ENCODE measurements at places on chromosomes 11 and 22.

DNA sequence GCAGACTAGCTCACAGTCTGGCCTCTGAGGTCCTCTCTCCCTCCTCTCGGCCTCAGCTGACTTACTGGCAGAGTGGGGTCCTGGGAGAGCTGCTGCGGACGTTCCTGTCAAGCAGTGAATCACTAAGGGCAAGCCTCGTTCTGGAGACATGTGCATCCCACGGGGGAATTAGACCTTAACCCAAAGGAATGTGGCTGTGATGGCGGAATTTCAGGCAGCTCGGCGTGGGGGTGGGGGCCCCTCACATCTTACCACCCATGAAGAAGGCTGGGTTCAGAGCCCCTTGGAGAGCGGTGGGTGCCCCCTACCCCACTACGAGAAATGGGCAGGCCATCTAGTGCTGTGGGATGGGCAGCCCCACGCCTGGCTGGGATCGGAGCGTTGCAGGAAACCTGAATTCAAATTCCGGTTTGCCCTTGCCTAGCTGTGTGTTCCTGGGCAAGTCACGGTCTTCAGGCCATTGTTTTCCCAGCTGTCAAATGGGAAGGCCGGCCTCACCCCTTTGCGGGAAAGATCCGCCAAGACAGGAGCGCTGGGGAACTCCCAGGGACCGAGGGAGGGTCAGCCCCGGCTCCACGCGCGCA is 554 bp downstream of the LRRC32 start:
- DNase-seq = no peak

DNA sequence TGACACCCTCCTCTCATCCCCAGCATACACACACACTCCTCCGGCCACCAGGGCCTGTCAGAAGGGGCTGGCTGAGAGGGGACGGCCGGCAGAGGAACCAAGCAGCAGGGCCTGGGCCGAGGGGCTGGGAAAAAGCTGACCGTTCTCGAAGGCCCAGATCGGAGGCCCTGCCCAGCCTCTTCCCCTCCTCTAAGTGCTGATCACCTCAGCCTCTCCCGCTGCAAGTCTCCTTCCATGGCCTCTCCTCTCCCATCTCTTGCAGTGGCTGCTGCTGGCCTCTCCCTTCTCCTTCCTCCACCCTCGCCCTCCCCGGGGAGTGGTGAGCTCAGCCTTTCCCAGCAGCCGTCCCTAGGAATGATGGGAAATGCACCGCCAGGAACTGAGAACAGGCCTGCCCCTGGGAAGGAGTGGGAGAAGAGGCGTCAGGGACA is 39.6 kb downstream of the ARRB1 start:
- DNase-seq = no peak

DNA sequence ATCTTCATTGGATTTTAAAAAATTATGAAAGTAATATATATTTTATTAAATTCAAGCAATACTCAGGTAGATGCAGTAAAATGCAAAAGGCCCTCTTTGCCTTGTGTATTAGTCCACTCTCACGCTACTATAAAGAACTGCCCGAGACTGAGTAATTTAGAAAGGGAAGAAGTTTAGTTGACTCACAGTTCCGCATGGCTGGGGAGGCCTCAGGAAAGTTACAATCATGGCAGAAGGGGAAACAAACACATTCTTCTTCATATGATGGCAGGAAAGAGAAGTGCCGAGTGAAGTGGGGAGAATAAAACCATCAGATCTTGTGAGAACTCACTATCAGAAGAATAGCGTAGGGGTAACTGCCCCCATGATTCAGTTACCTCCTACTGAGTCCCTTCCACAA is 130.8 kb downstream of the HIPK3 start:
- DNase-seq = no peak

DNA sequence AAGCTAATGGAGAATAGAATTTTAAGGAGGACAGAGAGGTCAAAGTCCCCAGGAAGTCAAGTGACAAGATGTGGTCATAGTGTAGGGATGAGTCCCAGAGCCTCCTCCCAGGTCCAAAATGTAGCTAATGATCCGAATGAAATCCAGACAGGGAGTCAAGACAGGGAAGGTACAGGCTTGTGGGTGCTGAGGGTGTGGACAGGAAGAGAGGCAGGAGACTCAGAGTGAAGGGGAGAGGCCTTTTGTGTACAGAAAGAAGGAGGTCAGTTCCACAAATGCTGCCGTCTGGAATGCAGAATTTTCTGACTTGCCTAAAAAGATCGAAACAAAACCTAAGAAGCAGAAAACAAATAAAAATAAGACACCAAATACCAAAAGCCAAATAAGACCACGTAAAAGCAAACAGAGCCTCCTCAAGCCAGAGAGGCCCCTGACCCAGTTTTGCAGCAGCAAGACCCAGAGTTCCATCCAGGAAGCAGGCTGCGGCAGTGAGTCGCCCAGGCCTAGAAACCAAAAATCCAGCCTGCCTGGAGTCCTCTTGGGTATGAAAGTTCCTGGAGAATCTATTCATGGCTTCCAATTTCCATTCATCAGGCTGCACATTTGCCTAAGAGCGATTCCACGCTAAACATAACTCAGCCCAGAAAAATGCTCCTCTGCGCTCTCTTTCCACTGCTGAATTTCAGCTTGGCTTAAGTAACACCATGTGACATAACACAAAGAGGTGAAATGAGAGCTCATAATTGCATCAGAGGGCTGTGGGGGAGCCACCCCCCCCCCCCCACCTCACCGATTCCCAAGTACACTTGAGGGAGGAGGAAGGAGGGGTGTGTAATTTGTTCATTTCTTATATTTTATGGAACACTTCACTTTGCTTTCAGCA is 71.2 kb downstream of the KIRREL3 start:
- DNase-seq = no peak

GRCh38 chr11:61009392-61010275 is 38.2 kb downstream of the CD6 start:
- no peak for DNase-seq

DNA sequence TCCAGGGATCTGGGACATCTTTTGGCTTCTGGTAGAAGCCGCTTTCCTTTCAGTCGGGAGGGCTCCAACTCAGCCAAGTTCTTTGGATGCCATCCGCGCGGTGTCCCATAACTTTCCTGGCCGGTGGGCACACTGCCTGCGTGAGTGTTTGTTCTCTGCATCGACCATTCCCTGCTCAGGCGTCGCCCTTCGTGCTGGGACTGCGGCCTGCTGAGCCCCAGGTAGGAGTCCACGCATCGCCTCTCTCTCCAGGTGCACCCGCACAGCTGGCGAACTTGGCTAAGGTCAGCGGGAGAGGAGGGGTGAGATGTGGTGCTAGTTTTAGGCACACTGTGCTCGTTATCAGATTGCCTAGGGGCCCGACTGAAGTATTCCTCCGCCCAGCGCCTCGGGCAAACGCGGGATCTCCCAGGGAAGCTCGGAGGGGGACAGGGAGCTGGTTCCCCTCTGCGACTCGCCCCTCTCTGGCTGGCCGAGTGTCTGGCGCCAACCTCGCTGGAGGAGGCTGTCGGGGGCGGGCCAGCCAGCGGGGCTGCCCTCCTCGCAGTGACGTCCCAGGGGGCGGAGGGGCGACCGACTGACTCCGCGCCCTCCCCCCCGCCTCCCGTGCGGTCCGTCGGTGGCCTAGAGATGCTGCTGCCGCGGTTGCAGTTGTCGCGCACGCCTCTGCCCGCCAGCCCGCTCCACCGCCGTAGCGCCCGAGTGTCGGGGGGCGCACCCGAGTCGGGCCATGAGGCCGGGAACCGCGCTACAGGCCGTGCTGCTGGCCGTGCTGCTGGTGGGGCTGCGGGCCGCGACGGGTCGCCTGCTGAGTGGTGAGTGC is at the start of gene LAYN:
Gene LAYN, plus strand, starts transcription at position 607 of the 823 bp plus-strand sequence. Its CDS starts 124 bp downstream, at position 731.
- DNase-seq = peak; percentile 66

DNA sequence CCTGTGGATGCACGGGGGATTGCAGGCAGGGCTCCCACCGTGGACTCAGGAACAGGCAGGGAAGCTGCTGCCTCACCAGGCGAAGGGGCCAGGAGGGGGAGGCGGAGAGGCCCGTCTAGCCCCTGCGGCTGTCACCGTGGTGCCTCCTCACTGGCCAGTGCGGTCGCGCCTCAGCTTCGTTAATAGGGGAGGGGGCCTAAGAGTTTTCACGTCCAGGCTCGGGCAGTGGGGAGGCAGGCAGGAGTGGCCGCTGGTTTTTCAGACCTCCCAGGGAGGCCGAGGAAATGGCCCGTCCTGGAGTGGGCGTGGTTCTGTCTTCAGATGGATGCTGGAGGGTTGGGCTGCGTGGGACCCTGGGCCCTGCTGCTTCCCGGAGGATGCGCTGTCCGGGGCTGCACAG is 91.1 kb upstream of the B3GAT1 start:
- DNase-seq = no peak

DNA sequence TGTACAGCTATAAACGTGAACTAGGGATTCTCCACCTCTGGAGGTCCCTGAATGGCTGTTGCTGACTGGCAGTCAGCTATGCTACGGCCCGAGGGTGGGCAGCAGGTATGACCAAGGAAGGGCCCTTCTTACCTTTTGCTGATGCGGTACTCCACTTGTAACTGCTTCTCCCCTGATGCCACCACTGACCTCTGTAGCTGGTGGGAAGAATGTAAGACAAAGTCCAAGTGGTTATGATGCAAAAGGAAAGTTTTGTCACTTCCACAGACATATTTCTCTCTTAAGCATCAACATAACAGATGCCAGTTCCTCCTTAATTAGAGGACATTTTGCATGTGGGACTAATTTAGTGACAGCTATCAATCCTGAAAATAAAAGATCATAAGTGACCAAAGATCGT is 32.2 kb downstream of the P4HA3 start:
- no peak for DNase-seq

DNA sequence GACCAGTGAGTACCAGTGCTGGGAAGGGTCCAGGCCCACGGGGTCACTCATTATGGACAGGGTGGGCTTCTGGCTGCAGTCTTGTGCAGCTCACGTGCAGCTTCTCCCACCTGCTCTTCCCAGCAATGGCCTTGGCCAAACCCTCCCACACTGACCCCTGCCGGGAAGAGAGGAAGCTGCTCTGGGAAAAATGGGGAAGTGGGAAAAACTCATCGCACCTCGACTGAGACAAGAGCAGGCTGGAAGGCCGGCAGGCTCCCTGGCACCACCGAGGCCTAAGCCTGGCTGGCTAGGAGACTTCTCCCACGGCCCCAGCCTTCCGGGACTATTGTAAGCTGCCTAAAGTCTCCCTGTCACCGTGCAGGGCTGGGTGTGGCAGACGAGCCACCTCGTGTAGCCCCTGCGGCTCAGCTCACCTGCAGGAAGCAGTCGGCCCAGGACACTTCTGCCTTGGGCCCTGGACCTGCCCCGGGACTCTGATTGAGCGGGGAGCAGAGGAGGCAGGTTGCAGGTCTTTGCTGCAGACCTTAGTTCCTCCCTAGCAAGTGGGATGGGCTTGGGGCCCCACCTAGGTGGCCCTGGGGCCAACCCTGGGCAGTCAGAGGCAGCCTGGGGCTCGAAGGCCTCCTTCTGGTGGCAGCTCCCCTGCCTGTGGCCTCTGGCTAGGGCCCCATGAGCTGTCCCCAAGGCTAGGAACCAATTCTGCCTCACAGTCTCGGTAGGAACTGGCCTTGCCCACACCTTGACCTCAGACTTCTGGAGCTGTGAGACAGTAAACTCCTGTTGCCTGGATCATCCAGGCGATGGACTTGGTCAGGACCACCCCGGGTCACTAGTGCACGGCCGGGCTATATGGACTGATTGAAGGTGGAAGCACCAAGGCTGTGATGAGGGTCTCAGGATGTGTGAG is 23.1 kb downstream of the MRGPRG start:
- no peak for DNase-seq

DNA sequence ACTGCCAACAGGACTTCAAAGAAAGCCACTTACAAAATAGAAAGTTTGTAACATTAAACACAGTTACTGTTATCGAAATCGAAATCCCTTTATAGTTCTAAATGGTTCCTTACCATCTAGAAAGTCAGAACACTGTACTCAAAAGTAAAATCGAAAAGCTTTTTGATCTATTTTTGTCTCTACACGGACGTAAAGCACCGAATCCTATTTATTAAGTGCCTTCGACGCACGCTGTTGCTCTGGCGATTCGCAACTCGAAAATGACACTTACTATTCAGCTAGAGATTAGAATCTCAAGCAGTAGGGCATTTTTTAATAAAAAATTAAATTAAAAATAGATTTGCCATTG is 78.3 kb downstream of the LARGE1 start:
- DNase-seq = no peak

- DNase-seq = no peak
Observed at GRCh38 chr11:130110339-130111108, 40.8 kb downstream of the APLP2 start.

- DNase-seq = peak; percentile 28
Observed at GRCh38 chr11:35487532-35488078, 37.8 kb downstream of the PAMR1 start.

DNA sequence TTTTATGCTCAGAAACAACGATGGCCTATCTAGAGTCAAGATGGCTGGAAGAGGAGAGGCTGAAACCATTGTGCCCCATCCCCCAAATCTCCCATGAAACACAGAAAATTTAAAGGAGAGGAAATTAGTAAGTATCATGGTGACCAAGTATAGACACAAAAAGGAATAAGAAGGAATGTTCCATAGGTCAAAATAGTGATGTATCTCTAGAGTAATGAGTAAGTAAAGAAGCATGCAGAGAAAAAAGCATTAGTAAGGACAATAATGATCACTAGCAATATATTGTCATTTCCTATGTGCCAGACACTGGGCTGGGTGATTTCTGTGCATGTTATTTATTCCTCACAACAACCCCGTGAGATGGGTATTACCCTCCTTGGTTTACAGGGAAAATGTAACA is 2.6 kb upstream of the SLC22A24 start:
- DNase-seq = no peak

DNA sequence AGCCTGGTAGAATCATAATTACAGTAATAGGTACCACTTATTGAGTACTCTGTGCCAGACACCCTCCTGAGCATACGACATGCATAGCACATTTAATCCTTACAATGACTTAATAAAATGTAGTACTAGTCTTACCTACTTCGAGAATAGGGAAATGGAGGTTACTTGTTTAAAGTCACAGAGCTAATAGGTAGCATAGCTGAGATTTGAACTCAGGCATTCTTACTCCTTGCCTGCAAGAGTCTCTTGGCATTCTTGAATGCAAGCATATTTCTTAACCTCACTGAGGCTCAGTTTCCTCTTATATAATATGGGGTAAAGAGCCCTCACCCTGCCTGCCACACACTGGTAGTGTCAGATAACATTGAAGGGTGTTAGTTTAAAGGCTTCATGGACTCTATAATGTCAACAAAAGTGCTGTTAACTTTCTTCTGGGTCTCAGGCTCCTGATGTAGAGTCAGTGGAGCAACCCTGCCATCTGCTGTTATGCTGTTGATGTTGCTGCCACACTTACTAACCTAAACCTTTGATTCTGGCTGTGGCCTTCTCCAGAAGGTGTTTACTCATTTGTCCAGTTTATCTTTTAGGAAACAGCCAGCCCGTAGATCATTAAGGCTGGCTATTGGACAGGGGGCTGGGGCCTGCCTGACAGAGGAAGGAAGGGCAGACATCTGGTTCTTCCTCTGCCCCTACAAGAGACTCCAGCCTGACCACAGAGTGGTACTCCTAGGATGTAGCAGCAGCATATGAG is 18.9 kb downstream of the LIMK2 start:
- DNase-seq = no peak

All from stimulated activated CD8-positive, alpha-beta memory T cell treated with anti-CD3 and anti-CD28 coated beads, Interleukin-4, amount 100 ng/mL, for 48 hours (primary cell).